ENCODE measurements at places on chromosomes 11 and 22. TPM values are rescaled to one million over a fixed set of nuclear protein-coding genes. Genes with fewer than 3 reads are reported as not detected.

TSPAN18 gene
- total RNA-seq = 21.3 TPM

KRTAP5-1 gene
- total RNA-seq = not detected

P2RY2 gene
- total RNA-seq = 2.4 TPM

POTEH gene
- total RNA-seq = not detected

SPA17 gene
- 10.1 TPM for total RNA-seq

MAP6 gene
- total RNA-seq = 0.21 TPM

MUC6 gene
- total RNA-seq = 0.49 TPM

MN1 gene
- total RNA-seq = 0.51 TPM

BMAL1 gene
- total RNA-seq = 9.3 TPM

FGF19 gene
- not detected for total RNA-seq

HEPHL1 gene
- total RNA-seq = not detected

FEN1 gene
- 67.6 TPM for total RNA-seq

All from Panc1 (cell line).